ENCODE measurements at places on chromosomes 7 and 10.

DNA sequence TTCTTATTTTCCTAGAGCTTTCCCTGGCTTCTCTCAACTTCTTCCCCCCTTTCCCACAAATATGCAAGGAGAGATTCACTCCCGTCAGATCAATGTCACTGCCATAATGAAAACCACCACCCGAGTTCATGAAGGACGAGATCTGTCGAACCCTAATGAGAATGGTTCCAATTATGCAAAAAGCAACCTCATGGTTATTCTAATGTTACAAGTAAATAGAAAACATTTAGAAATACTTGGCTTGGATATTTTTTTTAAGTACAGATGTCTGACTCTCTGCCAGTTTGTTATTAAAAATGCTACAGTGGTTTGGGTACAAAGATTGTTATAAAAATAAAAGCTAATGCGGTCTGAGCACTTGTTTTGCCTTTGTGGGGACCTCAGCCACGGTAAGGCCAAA lies 25.9 kb upstream of the EMX2 start:
- no peak for DNase-seq

- no peak for DNase-seq
Measured at GRCh38 chr7:101542527-101543241, 86.4 kb downstream of the MYL10 start.

DNA sequence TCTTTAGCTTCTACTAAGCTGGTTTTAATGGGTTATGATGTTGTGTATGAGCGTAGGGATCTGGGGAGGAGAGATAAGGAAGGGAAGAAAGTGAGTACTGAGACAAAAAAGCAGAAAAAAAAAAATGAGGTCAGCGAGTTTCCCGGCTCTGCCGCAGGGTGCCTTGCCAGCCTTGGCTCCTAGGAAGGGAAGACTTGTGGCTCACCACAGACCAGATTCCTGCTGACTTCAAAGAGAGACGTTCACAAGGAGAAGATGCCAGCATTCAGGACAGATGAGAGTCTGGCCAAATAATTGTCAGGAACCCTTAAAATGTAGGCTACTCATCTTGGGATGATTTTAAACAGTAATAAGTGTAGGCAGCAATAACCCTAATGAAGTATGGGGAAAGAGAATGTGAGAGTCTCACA lies 11.4 kb upstream of the FAS start:
- no peak for DNase-seq

DNA sequence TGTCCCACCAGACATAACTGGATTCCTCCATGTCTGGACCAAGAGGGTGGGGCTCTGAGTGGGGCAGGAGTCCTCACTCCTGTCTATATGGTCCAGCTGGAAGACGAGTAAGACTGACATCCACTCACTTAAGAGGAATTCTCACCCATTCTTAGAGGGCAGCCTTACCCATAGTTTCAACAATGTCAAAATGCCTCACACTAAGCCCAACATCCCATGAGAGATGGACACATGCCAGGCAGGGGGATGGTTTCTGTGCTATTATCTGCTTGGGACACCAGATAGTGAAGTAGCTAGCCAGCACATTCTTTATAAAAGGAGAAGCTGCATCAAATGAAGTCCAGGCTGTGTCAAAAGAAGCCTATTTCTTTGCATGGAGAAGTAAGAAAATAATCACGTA lies 4.7 kb upstream of the LANCL2 start:
- no peak for DNase-seq

GRCh38 chr7:100799037-100799896 lies 28.1 kb downstream of the EPHB4 start:
- no peak for DNase-seq
